ENCODE measurements at places on chromosomes 2 and 18. TPM values are rescaled to one million over a fixed set of nuclear protein-coding genes. Genes with fewer than 3 reads are reported as not detected.

ZNF385B gene
- 87.6 TPM for total RNA-seq

LIMS2 gene
- total RNA-seq, result 224 TPM

FAHD2B gene
- 36.5 TPM for total RNA-seq

MC5R gene
- not detected for total RNA-seq
